ENCODE measurements at places on chromosomes 5 and 9.

- DNase-seq = no peak
These were observed 334.2 kb downstream of the PDE4D start for GRCh38 chr5:59559323-59559722.

- no peak for DNase-seq
These were observed 73.4 kb upstream of the ATG10 start for GRCh38 chr5:81898403-81898802.

DNA sequence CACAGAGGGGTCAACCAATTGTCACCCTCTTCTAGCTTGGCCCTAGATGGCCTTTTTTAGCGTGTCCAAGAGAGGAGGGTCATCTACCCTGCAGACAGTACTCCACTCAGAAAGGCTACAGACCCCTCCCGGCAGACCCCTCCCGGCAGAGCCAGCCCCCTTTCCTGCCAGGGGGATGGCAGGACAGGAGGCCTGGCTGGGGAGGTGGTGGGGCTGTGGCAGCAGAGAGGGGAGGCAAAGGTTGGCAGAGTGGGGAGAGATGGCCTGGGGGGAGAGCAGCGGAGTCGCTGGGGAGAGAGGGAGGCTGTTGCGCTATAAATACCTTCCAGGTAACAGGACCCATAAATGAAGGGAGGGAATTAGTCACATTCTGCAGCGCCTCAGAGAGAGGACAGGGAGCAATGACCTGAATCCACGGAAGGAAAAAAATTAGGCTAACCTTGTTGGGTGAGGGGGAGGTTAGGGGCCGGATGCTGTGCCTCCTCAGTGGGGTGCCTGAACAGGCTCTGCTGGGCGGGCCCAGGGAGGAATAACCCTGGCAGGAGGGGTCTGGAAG lies 32.9 kb upstream of the PSD2 start:
- no peak for DNase-seq

DNA sequence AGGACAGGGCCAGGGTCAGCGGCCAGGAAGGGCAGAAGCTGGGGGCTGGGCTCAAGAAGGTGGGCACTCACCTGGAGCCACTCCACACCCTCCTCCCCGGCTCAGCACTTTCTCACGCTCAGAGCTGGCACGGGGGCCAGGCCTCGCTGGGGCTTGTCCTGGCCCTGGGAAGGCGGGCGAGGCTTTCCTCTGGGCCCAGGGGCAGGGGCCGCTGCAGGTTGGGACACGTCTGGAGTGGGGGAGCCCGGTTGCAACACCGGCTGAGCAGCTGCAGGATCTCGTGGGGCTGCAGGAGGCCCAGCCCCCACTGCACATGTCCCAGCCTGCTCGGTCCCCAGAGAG lies 38.9 kb upstream of the EGFL7 start:
- no peak for DNase-seq

DNA sequence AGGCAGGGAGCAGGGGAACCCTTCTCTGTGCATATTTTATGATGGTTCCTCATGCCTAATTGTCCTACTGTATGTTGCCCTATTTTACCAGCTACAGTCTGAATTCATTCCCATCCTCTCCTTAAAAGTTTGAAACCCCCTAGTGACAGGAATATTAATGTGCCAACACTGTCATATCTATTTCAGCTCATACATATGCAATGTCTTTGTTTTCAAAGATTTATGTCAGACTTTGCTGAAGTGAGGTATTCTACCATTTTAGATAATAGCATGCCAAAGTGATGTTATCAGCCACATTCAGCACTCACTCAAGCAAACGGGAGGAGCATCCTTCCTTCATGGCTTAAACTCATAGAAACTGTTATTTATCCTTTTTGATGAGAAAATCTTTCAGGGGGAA lies 696.5 kb downstream of the NR2F1-AS1 start:
- no peak for DNase-seq

GRCh38 chr9:95516734-95517558 lies at the start of gene PTCH1:
Gene PTCH1 (minus strand): TSS chr9:95516971.
- DNase-seq = no peak

- peak; percentile 17 for DNase-seq
These were observed 37.6 kb downstream of the PTGER4 start for GRCh38 chr5:40717281-40717680.

DNA sequence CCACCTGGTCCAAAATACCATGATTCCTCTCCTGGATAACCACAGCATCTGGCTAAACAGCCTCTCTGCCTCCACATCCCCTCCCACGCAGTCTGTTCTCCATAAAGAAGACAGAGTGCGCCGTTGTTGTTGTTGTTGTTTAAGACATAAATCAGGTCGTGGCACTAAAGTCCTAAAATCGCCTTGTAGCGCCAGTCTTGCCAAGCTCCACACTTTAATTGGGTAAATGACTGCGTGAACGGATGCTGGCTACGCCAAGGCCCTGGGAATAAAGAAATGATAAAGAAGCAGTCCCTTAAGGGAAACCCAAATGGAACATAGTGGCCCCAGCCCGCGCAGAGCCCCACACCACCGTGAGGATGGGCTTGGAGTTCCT lies 364 bp upstream of the SFXN1 start:
- DNase-seq = no peak

GRCh38 chr5:73067213-73067612 lies 53.2 kb upstream of the TMEM171 start:
- DNase-seq = no peak

- DNase-seq = no peak
These were observed 148.9 kb upstream of the IRX2 start for GRCh38 chr5:2900360-2900759.

DNA sequence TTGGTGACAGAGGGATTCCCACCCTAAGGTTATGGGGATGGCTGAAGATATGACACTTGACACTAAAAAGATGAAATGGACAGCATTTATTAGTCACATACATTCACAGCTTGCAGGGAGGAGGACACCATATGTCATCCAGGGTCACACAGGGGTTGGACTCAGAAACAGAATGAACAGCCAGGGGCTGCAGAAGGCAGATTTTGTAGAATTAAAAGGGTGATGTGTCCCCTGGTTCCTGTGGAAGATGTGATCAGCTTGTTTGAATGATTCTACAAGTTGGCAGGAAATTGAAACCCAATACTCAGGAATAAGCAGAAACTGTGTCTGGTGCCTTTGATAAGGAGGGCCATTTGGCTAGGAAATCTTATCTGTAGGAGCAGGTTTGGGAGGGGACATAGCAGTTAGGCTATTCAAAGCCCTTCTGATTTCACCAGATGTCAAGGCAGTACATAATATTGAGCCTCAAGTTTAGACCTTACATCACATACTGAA lies 102.3 kb upstream of the GRIN3A start:
- DNase-seq = no peak

GRCh38 chr5:177982956-177983355 lies 13.1 kb downstream of the PROP1 start:
- DNase-seq = no peak

GRCh38 chr9:72353455-72354116 lies 11.4 kb downstream of the ZFAND5 start:
- DNase-seq = no peak

GRCh38 chr9:91347377-91347776 lies 14.3 kb downstream of the AUH start:
- no peak for DNase-seq

- no peak for DNase-seq
These were observed 198.1 kb upstream of the EFNA5 start for GRCh38 chr5:107868650-107869409.

GRCh38 chr5:151051931-151052608 lies 28.8 kb downstream of the TNIP1 start:
- DNase-seq = no peak

DNA sequence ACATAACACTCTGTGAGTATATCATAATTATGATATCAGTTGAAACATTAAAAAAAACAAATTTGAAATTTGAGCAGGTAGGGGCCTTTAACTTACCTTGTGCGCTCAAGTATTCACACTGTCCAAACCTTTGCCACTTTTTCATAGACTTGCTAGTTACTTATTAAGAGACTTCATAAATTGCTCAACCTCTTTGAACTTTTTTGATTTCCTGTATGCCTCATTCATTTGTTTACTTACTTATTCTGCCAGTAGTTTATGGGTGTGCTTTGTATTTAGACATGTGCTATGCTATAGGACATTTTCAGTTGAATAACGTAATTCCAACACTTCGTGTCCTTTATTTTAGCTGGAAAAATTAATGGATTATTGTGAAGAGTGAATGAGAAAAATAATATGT lies 204.8 kb downstream of the HCN1 start:
- no peak for DNase-seq

DNA sequence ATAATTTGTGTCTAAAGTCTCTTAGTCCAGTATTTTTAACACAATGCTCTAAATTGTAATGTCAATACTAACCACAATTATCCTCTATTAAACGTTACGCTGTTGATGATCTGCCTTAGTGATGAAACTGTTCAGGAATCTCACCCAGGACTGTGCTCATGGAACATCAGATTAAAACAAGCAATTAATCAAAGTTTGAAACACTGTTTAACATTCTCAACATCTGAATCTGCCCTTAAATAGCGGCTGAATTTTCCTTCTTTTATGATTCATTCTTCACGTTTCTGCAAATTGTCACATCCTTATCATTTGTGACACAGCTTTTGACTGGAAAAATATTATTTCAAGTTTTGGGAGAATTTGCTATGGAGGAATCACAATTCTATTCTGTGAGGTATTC lies 113.8 kb downstream of the MARCHF11 start:
- no peak for DNase-seq

DNA sequence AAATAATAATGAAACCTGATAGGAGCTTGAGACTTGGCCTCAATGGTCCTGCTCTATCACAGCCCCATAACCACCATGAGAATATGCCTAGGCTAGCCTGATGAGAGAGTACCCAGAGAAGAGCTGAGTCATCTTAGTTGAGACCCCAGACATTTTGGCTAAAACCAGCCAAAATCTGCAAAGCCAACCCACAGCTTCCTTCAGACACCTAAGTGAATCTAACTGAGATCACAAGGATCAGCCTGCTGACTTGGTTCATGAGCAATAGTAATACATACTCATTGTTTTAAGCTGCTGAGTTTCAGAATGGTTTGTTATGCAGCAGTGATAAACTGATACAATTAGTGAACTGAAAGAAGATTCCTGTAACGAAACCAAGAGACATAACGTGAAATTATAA lies 473.7 kb upstream of the PTGER4 start:
- DNase-seq = no peak

- DNase-seq = peak; percentile 53
These were observed 265.8 kb downstream of the MLLT3 start for GRCh38 chr9:20356403-20357036.

- no peak for DNase-seq
These were observed 83.5 kb upstream of the BOD1 start for GRCh38 chr5:173699966-173700365.
